Esophagus muscularis mucosa (tissue), 4 donors: ENCODE measurements at places on chromosomes 4 and X.

- no peaks in the 10 kb centered on the region for H3K27me3 ChIP-seq
- H3K4me3 ChIP-seq = no peak overlapping the region
- H3K36me3 ChIP-seq = no peaks in the 10 kb centered on the region
- DNase-seq = peak; percentile 60
- no peak overlapping the region for H3K27ac ChIP-seq
These were observed 50.3 kb downstream of the MED28 start for GRCh38 chr4:17664755-17665154.

- no peak for DNase-seq
- H3K4me1 ChIP-seq = peaks cover 14% of the 10 kb centered on the region
These were observed 331.7 kb downstream of the HNRNPD start for GRCh38 chr4:82042042-82042441.

DNA sequence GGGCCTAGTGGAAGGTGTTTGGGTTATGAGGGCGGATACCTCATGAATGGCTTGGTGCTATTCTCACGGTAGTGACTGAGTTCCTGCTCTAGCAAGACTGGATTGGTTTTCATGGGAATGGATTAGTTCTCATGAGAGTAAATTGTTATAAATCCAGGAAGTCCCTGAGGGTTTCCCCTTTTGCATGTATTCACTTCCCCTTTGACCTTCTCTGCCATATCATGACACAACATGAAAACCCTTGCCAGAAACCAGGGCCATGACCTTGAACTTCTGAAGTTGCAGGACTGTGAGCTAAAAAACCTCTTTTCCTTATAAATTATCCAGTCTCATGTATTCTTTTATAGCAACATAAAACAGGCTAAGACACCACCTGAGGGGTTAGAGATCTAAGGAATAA, 529.7 kb upstream of the RPS6KA3 start:
- no peaks in the 10 kb centered on the region for H3K4me1 ChIP-seq
- no peak overlapping the region for H3K4me3 ChIP-seq
- H3K27ac ChIP-seq = no peak overlapping the region
- no peaks in the 10 kb centered on the region for H3K27me3 ChIP-seq

- no peak overlapping the region for H3K4me3 ChIP-seq
- no peak for DNase-seq
- no peaks in the 10 kb centered on the region for H3K36me3 ChIP-seq
- peak overlapping the region; percentile 31 for H3K27ac ChIP-seq
- H3K27me3 ChIP-seq = no peaks in the 10 kb centered on the region
- peaks cover 40% of the 10 kb centered on the region for H3K4me1 ChIP-seq
These were observed 95.2 kb downstream of the DCLK2 start for GRCh38 chr4:150173432-150173861.

DNA sequence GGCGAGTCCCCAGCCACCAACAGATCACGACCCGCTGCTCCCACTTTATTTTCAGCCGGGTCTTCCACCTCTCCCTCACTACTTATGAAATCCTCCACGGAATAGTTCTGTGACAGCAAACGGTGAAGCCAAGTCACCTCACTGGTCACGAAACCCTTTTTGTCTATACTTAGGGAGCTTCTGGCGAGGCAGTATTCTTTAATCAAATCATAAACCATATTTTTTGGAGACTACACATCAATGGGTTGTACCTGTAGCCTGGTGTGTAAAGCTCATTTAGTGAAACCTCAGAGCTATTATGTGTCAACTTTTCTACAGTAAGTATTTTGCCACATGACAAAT, 809 bp upstream of the H2AZ1 start:
- no peaks in the 10 kb centered on the region for H3K27me3 ChIP-seq
- peaks cover 4% of the 10 kb centered on the region for H3K36me3 ChIP-seq
- peaks cover 31% of the 10 kb centered on the region for H3K4me1 ChIP-seq
- H3K27ac ChIP-seq = peak overlapping the region; percentile 93

DNA sequence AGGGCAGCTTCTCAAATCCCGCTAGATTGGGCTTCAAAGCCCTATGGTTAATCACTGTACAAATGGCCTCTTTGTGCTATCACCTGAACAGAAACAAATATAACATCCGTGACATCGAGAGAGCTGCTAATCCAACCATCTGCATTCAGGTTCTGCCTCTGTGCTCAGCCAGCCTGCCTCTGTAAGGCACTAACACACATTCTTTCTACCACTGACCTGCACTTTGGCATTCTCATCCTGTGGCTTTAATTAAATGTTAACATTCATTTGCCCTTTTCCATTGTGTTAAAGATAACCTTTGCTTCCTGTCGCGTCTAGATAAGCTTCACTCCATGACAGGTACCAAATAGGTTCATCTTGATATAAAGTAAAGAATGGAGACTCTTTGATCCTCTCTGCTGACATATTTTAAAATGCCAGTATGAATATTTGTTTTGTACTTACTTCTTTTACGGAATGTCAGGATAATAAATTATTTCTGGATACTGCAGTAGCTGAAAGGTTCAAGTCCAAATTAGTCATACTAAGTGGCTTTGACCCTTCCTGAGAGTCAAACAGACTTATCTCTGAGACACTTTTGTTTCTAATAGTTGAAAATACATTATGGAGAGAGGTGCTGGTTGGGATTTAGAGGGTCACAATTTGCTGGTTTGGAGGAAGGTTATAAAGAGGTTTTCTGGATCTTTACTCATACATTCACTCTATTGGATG, 505.7 kb downstream of the PACRGL start:
- H3K27ac ChIP-seq = no peak overlapping the region
- no peaks in the 10 kb centered on the region for H3K27me3 ChIP-seq
- no peak overlapping the region for H3K4me3 ChIP-seq
- no peaks in the 10 kb centered on the region for H3K4me1 ChIP-seq

DNA sequence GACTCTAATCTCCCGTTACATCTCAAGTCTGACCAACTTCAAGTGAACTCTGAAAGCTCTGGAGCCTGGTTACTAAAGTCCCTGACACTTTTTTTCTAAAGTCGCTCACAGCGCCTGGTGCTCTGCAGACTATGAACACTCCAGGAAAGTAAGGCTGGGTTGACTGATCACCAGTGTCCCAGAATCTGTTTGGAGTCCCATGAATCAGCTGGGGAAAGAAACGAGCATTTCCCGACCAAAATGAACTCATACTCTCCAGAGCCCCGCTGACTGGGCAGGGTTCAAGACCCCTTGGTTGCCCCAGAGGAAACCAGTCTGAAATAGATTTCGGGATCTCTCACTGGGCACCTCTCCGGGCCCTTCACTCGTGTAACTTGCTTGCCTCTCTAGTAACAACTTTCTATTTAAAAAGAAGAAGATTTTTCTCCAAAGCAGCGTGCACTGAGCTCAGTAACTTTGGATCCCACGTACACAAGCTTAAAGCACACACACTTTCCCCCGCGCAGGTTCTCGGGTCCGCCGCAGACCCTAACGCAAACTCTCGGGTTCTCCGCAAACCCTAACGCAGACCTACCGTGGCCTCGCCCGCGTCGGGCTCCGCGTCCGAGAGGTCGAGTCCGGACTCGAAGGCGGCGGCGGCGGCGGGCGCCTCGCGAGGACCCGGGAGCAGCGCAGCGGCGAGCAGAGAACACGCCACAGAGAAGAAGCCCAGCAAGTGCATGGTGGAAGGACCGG, 964 bp downstream of the VEGFC start:
- H3K4me1 ChIP-seq = peaks cover 23% of the 10 kb centered on the region
- no peaks in the 10 kb centered on the region for H3K27me3 ChIP-seq
- DNase-seq = no peak

- no peaks in the 10 kb centered on the region for H3K27me3 ChIP-seq
- H3K36me3 ChIP-seq = peaks cover 76% of the 10 kb centered on the region
- H3K4me1 ChIP-seq = no peaks in the 10 kb centered on the region
- no peak for DNase-seq
These were observed 78.3 kb downstream of the FIP1L1 start for GRCh38 chr4:53455766-53456165.

- no peak overlapping the region for H3K27ac ChIP-seq
- H3K27me3 ChIP-seq = no peaks in the 10 kb centered on the region
- H3K4me1 ChIP-seq = no peaks in the 10 kb centered on the region
- DNase-seq = no peak
- no peaks in the 10 kb centered on the region for H3K36me3 ChIP-seq
These were observed 16.6 kb downstream of the HSD17B13 start for GRCh38 chr4:87306056-87306455.

- no peaks in the 10 kb centered on the region for H3K27me3 ChIP-seq
- no peak overlapping the region for H3K27ac ChIP-seq
- no peaks in the 10 kb centered on the region for H3K36me3 ChIP-seq
- DNase-seq = no peak
- no peaks in the 10 kb centered on the region for H3K4me1 ChIP-seq
- no peak overlapping the region for H3K4me3 ChIP-seq
These were observed 90.0 kb downstream of the PSAPL1 start for GRCh38 chr4:7344636-7345155.
